ENCODE measurements at places on chromosomes 16 and 17.

DNA sequence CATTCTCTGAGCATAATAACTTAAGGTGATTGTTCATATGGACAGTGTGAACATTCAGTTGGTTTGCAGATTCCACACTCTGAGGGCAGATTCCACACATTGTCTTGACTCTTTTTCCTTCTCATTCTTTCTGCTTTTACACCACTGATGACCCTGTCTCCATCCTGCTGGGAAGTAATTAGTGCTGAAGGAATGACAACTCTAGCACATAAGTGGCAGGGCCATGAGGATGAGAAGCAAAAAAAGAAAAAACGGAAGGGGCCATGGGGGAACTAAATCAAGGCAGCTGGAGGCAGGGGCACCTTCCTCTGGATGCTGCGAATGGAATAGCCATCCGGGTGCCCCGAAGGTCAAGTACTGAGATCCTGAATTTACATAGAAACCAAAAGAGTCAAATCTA is 944.0 kb downstream of the KCNJ2 start:
- H3K36me3 ChIP-seq, result no peaks in the 10 kb centered on the region
- H3K4me1 ChIP-seq, result peaks cover 30% of the 10 kb centered on the region
- H3K27me3 ChIP-seq, result no peaks in the 10 kb centered on the region

DNA sequence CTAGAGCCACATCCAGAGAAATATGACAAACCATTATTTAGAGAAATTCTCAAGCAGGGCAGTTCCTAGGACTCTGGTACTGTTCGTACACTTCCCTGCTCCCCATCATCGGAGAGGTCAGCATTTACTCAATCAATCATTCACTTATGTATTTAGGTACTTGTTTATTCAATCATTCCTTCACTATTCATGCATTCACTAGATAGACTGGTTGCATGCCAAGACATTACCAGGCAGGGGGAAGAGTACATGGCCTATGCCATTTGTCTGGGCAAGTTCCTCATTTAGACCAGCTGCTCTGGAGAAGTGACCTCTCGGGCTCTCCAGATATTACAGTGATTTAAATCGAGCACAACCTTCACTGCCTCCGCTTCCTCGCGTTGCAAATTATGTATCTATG is 603.4 kb downstream of the KCNJ2 start:
- H3K36me3 ChIP-seq, result no peaks in the 10 kb centered on the region
- no peak overlapping the region for H3K27ac ChIP-seq
- peaks cover 39% of the 10 kb centered on the region for H3K4me1 ChIP-seq
- DNase-seq, result no peak
- H3K27me3 ChIP-seq, result no peaks in the 10 kb centered on the region
- H3K4me3 ChIP-seq, result no peak overlapping the region

- H3K27me3 ChIP-seq, result no peaks in the 10 kb centered on the region
- H3K4me1 ChIP-seq, result no peaks in the 10 kb centered on the region
- DNase-seq, result no peak
- H3K4me3 ChIP-seq, result no peak overlapping the region
These were observed 434.0 kb upstream of the MON1B start for GRCh38 chr16:76756951-76757350.

- peak; percentile 73 for DNase-seq
- peaks cover 87% of the 10 kb centered on the region for H3K27me3 ChIP-seq
- H3K27ac ChIP-seq, result no peak overlapping the region
- peaks cover 74% of the 10 kb centered on the region for H3K4me1 ChIP-seq
- H3K36me3 ChIP-seq, result no peaks in the 10 kb centered on the region
These were observed 786 bp upstream of the CACNA1G start for GRCh38 chr17:50559674-50560184.

GRCh38 chr16:11208916-11209665 is 46.9 kb downstream of the SOCS1 start:
- H3K4me3 ChIP-seq, result no peak overlapping the region
- H3K4me1 ChIP-seq, result peaks cover 40% of the 10 kb centered on the region
- H3K27me3 ChIP-seq, result peaks cover 20% of the 10 kb centered on the region
- no peak overlapping the region for H3K27ac ChIP-seq
- no peaks in the 10 kb centered on the region for H3K36me3 ChIP-seq

GRCh38 chr17:55763856-55764255 is 13.0 kb downstream of the PCTP start:
- no peak for DNase-seq
- H3K4me3 ChIP-seq, result no peak overlapping the region
- peaks cover 4% of the 10 kb centered on the region for H3K27me3 ChIP-seq

DNA sequence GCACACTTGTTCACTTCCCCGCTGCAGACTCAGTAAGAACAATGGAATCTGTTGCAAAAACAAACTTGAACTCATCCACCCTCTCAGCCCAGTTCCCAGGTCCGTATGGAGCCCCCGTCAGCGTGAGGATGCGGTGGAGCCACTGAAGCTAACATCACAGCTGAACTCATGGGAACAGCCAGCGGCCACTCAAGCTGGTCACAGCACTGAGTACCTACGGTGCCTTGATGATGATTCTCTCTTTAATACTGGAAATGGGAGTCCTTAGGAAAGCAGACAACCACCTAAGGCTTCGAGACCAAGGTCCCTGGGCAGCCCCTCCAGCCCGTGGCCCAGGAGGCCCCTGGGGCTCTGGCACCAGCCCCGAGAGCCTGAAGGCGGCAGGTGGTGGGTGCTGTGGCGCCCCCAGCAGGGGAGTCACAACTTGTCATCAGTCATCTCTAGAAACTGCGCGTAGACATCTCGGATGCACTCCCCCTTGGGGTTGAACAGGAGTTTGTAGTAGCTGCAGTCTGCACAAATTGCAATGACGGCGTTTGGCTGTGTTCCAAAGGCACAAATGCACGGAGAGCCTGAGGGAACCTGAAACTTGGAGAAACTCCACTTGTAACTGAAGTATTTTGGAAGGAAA is 31.0 kb upstream of the RHOT1 start:
- peaks cover 4% of the 10 kb centered on the region for H3K27me3 ChIP-seq
- H3K36me3 ChIP-seq, result no peaks in the 10 kb centered on the region
- no peak overlapping the region for H3K4me3 ChIP-seq
- DNase-seq, result no peak
- peaks cover 37% of the 10 kb centered on the region for H3K4me1 ChIP-seq
- H3K27ac ChIP-seq, result no peak overlapping the region

GRCh38 chr17:73068322-73069153 is 23.9 kb downstream of the SLC39A11 start:
- DNase-seq, result peak; percentile 19
- peaks cover 39% of the 10 kb centered on the region for H3K36me3 ChIP-seq
- peak overlapping the region; percentile 8 for H3K27ac ChIP-seq
- peaks cover 77% of the 10 kb centered on the region for H3K4me1 ChIP-seq
- no peak overlapping the region for H3K4me3 ChIP-seq
- peaks cover 4% of the 10 kb centered on the region for H3K27me3 ChIP-seq

- DNase-seq, result no peak
- no peaks in the 10 kb centered on the region for H3K36me3 ChIP-seq
- no peak overlapping the region for H3K27ac ChIP-seq
- H3K27me3 ChIP-seq, result peaks cover 3% of the 10 kb centered on the region
These were observed 950.8 kb upstream of the SOX9 start for GRCh38 chr17:71170070-71170469.

DNA sequence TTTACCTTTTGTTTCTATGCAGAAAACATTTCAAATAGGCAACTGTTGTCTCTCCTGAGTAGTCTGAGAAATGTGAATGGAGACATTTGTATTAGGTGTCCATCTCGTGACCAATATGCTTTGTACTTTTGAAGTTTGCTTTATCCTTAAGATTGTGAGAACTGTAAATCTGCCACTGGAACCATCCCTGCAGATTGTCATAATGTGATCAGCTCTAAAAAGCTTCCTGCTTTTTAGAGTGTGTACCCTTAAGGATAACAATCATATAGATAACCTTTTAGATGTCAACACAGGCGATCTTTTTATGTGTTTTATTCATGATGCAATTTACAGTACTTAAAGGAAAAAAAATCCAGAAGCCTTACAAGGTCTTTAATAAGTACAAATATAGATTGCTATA is 63.5 kb downstream of the PRKCA start:
- no peaks in the 10 kb centered on the region for H3K36me3 ChIP-seq
- DNase-seq, result no peak
- no peak overlapping the region for H3K27ac ChIP-seq
- peaks cover 16% of the 10 kb centered on the region for H3K4me1 ChIP-seq
- no peak overlapping the region for H3K4me3 ChIP-seq

DNA sequence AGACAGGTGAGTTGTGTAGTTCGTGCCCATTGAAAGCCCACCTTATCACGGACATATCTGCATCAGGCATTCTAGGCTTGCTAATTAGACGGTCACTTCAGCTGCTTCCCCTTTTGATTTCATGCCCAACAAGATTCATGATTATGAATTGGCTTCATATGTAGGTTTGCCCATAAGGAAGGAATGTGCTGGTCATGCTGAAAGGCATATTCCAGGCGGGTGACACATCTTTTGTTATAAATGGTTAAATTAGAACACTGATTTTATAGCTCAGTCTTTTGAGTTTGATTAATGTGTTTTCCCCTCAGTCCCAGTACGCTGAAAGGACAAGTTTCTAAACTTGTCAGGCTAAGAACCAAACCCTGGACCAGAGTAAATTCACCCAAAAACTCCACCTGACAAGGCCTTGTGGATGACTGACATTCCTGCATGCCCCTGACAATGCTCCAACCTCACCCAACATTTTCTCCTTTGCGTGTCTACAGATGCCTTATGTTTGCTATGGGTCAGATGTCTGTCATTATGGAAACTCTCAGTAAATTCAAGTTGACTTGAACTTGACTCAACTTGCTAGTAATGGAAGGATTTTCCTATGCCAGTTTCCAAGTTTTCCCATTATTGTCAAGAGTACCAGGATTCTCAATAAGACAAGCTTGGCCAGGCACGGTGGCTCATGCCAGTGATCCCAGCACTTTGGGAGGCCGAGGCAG is 421.9 kb downstream of the PMP22 start:
- no peak overlapping the region for H3K27ac ChIP-seq
- peaks cover 12% of the 10 kb centered on the region for H3K27me3 ChIP-seq
- DNase-seq, result no peak
- peaks cover 5% of the 10 kb centered on the region for H3K36me3 ChIP-seq

DNA sequence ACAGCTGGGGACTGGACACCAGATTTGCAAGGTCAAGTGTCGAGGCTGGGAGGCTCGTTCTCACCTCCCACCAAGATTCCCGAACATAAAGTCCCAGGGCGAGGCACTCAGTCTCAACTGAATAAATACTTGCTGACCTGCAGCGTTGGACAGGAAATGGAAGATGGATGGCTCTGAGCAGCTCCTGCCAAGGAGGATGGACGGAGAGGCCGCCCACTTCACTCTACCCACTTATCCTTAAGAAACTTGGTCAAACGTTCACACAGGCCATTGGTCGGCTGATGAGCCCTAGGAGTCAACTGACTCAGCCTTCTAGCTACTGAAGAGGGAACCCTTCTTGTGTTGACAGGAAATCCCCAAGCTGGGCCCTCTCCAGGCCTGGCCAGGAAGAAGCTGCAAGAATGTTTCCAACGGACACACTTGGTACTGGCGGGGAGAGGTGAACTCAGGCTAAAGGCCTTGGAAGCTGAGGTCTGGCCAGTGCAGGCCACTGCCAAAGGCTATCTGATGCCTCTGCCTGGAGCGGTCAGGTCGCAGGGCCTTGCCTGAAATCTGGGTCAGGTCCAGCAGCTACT is 50.0 kb downstream of the VAC14 start:
- H3K4me3 ChIP-seq, result no peak overlapping the region
- peaks cover 82% of the 10 kb centered on the region for H3K4me1 ChIP-seq
- H3K27ac ChIP-seq, result peak overlapping the region; percentile 93

GRCh38 chr16:55471448-55472097 is 7.4 kb upstream of the MMP2 start:
- H3K4me3 ChIP-seq, result no peak overlapping the region
- no peaks in the 10 kb centered on the region for H3K36me3 ChIP-seq
- peaks cover 21% of the 10 kb centered on the region for H3K4me1 ChIP-seq
- no peak overlapping the region for H3K27ac ChIP-seq
- DNase-seq, result no peak
- H3K27me3 ChIP-seq, result peaks cover 12% of the 10 kb centered on the region

DNA sequence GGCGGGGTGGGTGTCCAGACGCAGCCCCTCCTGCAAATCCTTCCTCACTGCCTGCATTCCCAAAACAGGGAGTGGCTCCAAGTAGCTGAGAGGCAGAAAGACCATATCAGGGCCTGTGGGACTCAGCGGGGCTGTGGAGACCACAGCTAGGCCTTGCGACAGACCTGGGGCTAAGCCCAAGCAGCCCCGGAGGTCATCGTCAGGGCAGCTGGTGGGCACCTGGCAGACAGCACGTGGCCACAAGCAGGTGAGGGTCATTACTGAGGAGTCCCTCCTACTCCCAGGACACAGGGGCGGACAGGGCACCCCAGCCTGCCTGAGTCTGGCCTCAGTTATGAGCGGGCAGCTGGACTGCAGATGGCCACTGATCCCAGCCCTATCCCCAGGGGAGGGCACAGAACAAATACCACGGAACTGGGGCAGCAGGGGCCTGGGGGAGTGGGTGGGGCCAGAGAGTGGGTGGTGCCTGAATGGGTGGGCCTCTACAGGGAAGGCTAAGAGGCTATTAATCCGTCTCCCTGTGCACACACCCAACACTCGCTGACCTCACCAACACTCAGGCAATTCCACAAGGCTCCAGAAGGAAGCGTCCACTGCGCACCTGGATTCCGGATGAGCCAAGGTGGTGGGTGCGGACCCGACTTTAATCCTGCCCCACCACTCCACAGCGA is 8.5 kb downstream of the HS3ST6 start:
- no peaks in the 10 kb centered on the region for H3K36me3 ChIP-seq
- peaks cover 31% of the 10 kb centered on the region for H3K27me3 ChIP-seq
- H3K27ac ChIP-seq, result no peak overlapping the region
- H3K4me1 ChIP-seq, result peaks cover 36% of the 10 kb centered on the region
- DNase-seq, result no peak

- peaks cover 6% of the 10 kb centered on the region for H3K27me3 ChIP-seq
- H3K36me3 ChIP-seq, result peaks cover 37% of the 10 kb centered on the region
- no peak for DNase-seq
- H3K27ac ChIP-seq, result no peak overlapping the region
These were observed 5.8 kb downstream of the ASB16 start for GRCh38 chr17:44176257-44176656.

DNA sequence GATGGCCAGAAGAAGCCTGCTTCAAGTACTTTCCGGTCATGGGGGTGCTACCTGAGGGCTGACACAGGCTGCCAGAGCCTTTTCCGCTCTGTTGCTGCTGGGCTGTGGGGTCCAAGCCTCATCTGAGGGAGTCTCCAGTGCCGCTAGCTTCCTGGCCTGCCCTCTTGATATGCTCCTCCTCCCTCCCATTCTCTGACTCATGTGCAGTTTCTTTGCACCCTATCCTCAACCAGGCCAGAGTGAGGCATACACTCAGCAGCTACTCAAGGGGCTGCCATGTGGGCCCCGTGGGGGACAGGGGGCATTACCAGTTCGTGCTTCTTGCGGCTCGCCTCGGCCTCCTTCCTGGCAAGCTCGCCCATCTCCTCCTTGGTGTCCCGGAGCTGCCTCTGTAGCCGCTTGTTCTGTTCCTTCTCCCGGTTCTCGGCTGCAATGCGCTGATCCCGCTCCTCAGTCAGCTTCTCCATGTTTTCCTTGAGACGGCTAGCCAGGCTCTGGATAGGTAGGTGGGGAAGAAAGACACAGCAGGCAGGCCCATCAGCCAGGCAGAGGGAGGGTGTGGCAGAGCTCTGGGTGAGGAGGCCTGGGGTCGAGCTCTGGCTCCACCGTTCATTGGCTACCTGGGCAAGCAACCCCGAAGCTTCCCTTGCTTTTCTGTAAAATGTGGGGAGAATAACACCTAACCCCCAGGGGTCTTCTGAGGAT is 43.8 kb downstream of the PIPOX start:
- H3K27me3 ChIP-seq, result peaks cover 3% of the 10 kb centered on the region
- no peak overlapping the region for H3K27ac ChIP-seq
- DNase-seq, result no peak
- peaks cover 81% of the 10 kb centered on the region for H3K4me1 ChIP-seq
